ENCODE measurements at places on chromosomes 2 and 18. TPM values are rescaled to one million over a fixed set of nuclear protein-coding genes. Genes with fewer than 3 reads are reported as not detected.

The PLEKHH2 gene
- 79.4 TPM for total RNA-seq

The KCNK3 gene
- 11.8 TPM for total RNA-seq

The ZBTB7C gene
- total RNA-seq: 1.7 TPM

The FSIP2 gene
- 46.2 TPM for total RNA-seq
